NCI-H774 (cell line): ENCODE measurements at places on chromosomes 6 and 20.
A peak's percentile ranks its signal among the peaks of the same experiment; 100 is the strongest.

GRCh38 chr20:7375905-7376304 lies 564.4 kb downstream of the HAO1 start:
- no peak for DNase-seq

GRCh38 chr6:137951064-137951597 lies 84.1 kb downstream of the TNFAIP3 start:
- no peak for DNase-seq

DNA sequence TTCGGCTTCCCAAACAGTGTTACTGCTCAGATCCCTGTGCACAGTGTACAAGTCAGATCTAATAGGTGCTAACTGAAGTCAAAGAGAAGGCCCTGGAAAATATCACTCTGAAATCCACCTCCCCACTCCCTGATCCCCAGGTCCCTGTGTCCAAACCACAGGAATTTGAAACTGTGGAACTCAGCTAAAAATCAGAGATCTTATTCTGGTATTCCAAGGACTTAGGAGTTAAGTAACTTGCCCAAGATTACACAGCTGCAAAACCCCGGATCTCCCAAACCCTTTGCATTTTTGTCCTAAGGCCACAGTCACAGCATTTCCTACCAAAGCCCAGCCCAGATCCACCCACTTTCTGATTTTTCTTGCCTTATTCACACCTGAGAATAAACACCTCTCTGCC lies 32.3 kb upstream of the SLC23A2 start:
- no peak for DNase-seq

DNA sequence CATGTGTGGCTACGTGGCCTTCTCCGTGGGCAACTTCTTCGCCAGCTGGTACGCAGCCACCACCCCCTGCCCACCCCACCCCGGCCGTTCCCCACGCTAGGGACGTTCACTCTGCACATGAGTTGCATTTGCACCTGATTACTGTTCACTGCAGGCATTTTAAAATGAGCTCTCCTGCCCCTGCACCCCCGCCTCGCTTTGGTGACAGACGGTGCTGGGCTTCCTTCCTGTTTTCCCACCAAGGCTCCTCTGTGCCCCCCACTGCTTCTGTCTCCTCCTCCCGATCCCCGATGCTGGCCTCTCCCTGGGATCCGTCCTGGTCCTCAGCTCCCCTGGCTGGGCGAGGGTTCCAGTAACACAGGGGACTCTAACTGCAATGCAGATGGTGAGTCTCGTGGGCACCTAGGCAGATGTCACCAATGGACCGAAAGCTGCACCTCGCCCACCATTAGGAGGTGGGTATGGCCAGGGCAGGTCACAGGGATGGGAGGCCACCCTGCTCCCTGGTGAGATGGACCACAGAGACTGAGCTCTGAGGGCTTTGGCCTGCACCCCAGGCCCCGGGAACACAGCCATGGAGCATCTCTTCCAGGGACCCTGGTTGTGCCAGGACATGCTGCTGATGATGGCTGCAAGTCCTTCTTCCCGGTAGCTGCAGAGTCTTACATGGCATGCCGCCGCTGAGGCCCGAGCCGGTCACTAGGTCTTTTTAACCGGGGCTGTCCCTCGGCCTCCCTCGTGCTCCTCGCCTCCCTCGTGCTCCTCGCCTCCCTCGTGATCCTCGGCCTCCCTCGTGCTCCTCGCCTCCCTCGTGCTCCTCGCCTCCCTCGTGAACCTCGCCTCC lies 3.8 kb downstream of the UNC93A start:
- DNase-seq: no peak

DNA sequence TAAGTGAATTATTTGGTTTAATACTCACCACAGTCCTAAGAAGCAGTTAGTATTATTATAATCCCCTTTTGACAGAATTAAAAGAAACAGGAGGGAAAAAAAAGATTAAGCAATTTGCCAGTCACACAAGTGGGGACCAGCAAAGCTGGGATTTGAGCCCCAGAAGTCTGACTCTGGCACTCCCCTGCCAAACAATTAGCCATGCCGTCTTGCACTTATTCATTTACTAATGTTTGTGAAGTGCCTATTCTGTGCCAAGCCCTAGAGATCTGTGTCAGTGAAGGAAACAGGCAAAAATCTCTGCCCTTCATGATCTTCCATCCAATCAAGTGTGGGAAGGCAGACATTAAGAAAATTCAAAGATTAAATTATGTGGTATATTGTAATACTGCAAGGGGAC lies 126.0 kb upstream of the TOP1 start:
- no peak for DNase-seq

DNA sequence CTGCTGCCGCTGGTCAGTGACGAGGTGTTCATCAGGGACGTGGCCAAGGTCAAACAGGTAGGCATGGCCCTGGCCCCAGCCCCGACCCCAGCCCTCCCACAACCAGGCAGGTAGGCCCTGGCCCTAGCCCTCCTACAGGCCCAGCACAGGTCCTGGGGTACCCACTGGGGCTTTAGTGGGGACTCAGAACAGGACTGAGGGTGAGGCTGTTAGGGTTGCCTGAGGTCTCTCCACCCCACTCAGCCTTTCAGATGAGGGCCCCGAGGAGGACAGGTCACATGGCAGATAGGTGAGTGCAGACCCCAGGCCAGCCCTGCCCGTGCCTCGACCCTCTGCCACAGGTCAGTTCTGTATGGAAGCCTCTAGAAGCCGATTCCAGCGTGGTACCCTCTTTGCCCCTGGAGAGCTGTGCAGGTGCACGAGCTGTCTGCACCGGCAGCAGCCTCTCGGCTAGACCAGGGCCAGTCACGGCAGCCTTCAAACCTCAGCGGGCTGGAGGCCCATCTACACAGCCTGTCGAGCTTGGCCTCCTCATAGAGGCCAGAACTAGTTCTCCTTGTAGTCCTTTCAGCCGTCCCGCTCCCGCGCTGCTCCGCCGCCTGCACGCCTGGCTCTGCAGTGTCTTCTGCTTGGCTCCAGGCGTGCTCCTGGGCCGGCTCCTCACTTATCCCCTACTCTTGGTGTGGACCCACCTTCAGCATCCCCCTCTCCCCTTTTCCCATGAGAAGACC lies 35.5 kb downstream of the PYGB start:
- no peak for DNase-seq

- no peak for DNase-seq
These were observed 9.9 kb downstream of the IRF4 start for GRCh38 chr6:401239-401993.

GRCh38 chr6:3159805-3160781 lies 2.7 kb upstream of the TUBB2A start:
- DNase-seq: peak; percentile 51

- DNase-seq: no peak
These were observed 64.9 kb downstream of the LAMA4 start for GRCh38 chr6:112189494-112189893.

GRCh38 chr6:72622094-72622940 lies 453 bp downstream of the KCNQ5 start:
- DNase-seq: peak; percentile 67

DNA sequence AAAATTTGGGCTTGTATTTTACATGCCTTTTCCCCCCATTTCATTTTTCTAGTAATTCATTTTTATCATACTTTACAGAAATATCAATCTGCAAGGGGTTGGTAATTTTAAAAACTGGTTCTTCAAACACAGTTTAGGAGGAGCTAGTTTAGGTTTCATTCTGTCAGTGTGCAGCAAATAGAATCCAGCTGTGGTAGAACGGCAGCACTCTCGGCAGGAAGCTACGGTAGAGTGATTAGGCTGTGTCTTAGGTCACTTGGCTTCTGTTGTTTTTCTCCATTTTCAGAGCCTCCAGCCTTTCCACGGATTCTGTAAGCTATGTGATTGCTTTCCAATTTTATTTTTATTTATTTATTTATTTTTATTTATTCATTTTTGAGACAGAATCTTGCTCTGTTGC lies 32.7 kb downstream of the TLDC2 start:
- no peak for DNase-seq

- DNase-seq: no peak
These were observed 69.5 kb downstream of the CSE1L start for GRCh38 chr20:49115564-49115963.

- no peak for DNase-seq
These were observed 389.7 kb upstream of the JARID2 start for GRCh38 chr6:14856177-14856576.

GRCh38 chr6:15495375-15495901 lies 167.4 kb downstream of the DTNBP1 start:
- no peak for DNase-seq

DNA sequence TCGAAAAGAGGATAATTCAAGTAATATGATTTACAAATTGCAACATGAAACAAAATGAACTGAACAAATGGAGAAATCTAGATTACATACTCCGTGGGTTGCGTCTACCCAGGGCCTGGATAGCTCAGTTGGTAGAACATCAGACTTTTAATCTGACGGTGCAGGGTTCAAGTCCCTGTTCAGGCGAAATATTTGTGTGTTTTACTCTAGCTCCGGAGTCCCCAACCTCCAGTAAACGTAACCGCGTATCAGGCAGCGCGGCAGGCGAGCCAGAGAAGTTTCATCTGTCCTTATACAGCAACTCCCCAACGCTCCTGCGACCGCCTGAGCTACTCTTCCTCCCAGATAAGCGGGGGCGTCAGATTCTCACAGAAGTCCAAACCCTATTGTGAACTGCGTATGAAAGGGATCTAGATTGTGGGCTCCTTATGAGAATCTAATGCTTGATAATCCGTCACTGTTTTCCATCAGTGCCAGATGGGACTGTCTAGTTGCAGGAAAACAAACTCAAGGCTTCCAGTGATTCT lies 176.1 kb downstream of the TRIM27 start:
- DNase-seq: peak; percentile 11

GRCh38 chr20:52230409-52230808 lies 38.8 kb upstream of the ZFP64 start:
- no peak for DNase-seq

- no peak for DNase-seq
These were observed 134.9 kb downstream of the GMDS start for GRCh38 chr6:2110504-2110903.

DNA sequence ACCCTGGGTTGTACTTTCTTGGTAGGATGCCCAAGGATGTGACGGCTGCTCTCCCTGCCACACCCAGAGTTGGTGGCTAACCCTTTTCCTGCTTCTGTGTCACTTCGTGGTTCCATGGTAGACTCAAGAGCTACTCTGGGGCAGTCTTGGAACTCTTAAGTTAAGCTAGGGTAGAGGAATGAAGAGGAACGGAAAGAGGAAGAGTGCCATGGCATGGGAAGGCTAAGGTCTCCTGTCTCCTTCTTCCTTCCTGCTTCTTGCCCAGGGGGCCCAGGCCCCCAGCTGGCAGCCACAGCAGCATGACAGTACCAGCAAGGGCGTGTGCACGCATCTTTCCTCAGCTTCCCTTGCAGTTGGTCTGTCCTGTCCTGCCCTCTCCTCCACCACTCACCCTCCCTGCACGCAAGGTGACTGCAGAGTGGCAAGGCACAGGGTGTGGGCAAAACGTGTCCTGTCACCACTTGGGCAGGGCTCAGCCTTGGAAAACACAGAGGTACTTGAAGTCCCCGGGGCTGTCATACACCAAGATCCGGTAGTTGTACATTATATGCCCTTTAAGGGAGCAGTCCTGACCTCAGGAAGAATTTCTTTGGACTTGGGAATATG lies 39.8 kb upstream of the TGM3 start:
- DNase-seq: no peak

DNA sequence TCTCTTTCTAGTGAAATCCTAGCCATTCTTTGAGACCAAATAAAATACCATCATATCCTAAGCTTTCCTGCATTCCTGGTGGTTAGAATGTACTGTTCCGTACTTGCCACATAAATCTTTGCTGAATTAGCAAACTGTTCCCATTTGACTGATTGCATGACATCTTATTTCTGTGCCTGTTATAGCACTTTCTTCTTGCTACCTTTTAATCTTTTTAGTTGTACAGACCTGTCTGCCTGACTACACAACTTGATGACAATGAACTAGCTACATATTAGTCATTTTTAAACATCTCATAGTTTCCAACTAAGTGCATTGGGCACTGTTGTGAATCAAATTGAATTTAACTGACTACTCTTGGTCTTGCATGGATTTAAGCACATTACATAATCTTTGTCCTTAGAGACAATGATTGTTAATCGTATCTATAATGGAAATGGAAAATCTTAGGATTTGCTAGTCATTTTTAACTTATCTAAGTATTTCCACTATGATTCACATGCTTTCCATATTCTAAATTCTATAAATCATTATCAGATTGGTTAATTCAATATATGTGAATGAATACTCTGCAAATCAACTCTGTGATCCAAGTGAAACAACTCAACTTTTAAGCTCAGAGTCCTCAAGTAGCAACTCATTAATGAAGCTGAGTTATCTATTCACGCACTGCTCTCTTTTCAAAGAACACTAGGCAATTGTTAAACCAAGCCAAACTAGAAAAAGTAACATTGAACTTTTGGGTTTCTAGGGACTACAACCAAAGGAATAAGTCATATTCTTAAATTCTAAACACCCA lies 109.0 kb downstream of the TNFRSF21 start:
- no peak for DNase-seq
